HEK293T (cell line): ENCODE measurements at places on chromosomes 5 and 9.

DNA sequence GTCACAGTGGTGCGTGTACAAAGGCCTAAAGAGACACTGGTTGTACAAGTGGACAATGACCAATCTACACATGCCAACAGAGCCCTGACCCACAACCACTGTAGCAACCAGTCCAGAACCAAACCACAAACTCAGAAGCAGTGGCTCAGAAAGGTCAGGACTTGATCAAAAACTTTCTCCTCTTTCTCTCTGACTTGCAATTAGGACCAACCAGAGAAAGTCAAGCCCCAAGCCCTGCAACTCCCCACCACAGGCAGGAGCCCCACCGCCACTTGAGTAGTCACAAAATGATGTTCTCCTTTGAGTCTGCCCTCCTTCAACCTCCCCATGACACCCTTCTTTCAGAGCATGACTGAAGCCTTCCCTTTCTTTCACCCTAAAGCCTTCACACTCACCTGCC, 291.8 kb downstream of the CDH10 start:
- DNase-seq = no peak

- no peak for DNase-seq
These were observed 1.6 kb downstream of the ZNF462 start for GRCh38 chr9:106864373-106865143.

DNA sequence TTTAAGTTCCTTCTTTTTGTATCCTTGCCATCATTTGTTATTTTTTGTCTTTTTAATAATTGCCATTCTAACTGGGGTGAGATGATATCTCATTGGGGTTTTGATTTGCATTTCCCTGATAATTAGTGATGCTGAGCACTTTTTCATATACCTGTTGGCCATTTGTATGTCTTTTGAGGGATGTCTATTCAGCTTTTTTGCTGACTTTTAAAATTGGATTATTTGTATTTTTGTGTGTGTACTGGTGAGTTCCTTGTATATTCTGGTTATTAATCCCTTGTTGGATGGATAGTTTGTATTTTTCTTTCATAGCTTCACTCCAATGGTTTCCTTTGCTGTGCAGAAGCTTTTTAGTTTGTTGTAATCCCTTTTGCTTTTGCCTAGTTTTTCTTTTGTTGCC, 19.1 kb downstream of the RCL1 start:
- no peak for DNase-seq

GRCh38 chr9:10254338-10254737, 358.5 kb downstream of the PTPRD start:
- DNase-seq = no peak

- DNase-seq = no peak
These were observed 70.9 kb downstream of the SPRY4 start for GRCh38 chr5:142253938-142254337.

DNA sequence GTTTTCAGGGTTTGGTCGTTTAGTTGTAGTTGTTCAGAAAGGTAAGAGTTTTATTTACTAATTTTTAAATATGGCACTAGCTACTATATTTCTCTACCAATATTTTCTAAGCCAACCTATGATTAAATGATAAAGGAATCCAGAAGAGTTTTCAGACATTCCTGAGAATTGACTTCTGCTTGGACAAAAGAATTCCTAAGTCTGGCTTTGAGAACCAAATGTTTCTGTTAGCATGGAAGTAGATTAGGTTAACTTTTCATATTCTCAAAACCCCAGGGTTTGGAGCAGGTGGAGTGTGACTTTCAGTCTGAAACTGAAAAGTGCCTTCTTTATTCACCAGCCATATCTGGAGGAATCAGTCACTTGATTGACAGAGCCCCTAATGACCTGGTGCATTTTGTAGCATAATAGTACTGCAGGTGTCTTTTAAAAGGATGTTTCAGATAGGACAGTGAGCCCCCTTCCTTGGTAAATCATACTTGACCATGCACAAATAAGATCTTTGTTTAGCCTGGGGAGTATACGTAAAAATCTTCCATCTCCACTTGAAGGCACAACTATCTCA, 457.0 kb upstream of the ZNF462 start:
- no peak for DNase-seq

- no peak for DNase-seq
These were observed 118.8 kb upstream of the MTAP start for GRCh38 chr9:21683484-21684175.

DNA sequence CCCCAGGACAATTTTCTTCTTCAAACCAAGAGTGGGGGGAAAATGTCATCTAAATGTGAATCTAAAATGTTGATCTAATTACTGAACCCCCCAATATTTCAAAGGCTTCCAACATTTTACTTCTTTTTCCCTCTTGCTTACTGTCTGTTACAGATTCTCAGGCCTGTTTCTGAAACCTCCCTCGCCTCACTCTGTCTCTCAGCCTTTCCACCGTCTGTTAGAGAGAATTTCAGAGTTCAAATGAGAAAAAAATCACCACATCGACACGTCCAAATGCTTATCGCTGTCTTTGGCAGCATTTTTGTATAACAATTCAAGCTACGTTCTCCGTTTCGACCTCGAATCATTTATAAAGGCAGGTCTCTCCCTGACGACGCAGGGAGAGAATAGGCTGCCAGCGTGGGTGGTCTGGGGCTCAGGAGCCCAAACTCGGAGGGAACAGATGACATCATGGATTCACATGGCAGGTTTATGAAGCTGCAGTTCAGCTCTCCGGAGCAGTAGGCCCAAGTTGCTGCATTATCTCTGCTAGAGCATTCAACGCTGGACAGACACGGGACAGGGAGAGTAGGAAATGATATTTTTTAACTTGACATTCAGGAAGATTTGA, 139.8 kb downstream of the GAS1 start:
- DNase-seq = no peak

DNA sequence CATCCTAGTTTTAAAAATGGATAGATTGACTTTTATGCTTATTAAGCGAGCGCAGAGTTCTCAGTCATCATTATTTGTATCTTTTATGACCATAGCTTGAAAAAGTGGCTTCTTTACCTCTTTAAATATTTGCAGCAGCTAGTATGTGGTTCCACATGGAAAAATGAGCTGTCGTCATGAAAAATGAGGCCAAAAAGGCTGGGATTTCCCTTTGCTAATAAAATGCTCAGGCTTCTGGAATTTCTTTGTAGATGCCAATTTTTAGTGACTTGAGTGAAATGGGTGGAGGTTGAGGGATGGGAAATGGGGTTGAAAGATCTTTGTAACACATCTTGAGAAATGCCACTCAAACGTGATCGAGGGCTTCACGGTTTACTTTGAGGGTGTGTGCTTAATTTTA, 35.2 kb downstream of the RAI14 start:
- no peak for DNase-seq

GRCh38 chr9:12922224-12922866, 147.5 kb downstream of the LURAP1L start:
- DNase-seq = no peak
